ENCODE measurements at places on chromosomes 12 and 14.

- no peak for DNase-seq
These were observed 27.8 kb upstream of the PCNX1 start for GRCh38 chr14:70879448-70879847.

DNA sequence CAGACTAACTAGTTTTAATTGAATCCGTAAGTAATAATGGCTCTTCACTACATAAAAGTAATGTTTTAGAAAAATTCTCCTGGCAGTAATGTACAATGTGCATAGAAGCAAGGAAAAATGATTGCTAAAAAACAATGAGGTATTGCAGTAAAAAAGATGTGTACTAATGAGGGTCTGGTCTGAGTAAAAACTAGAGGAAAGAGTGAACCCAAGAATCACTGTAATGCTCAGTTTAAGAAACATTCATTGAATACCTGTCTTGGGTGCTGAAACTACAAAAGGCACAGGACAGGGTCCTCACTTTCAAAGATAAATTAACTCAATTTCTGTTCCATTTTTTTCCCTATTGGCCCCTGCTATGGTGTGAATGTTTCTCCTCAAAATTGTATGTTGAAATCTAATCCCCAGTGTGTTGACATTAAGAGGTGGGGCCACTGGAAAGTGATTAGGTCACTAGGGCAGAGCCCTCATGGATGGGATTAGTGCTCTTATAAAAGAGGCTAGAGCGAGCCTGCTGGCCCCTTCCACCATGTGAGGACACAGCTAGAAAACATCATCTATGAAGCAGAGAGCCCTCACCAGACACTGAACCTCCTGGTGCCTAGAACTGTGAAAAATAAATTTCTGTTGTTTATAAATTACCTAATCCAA is 51.6 kb downstream of the RPS6KA5 start:
- DNase-seq, result no peak

DNA sequence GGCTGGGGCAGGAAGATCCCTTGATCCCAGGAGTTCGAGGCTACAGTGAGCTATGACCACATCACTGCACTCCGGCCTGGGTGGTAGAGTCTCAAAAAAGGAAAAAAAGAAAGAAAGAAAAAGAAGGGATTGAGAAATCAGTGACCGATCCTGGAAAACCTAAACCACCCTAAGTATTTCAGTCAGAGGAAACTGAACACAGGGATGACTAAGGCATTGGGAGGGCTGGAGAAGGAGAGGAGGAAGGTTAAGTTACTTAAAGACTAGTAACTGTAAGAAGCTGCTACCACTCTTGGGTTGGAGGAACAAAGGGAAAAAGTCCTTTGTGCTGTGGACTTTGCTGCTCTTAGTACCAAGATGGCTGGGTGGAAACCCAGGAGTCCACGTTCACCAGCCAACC is 10.6 kb downstream of the HHIPL1 start:
- no peak for DNase-seq

GRCh38 chr12:71125515-71125914 is 32.3 kb downstream of the TSPAN8 start:
- peak; percentile 14 for DNase-seq

DNA sequence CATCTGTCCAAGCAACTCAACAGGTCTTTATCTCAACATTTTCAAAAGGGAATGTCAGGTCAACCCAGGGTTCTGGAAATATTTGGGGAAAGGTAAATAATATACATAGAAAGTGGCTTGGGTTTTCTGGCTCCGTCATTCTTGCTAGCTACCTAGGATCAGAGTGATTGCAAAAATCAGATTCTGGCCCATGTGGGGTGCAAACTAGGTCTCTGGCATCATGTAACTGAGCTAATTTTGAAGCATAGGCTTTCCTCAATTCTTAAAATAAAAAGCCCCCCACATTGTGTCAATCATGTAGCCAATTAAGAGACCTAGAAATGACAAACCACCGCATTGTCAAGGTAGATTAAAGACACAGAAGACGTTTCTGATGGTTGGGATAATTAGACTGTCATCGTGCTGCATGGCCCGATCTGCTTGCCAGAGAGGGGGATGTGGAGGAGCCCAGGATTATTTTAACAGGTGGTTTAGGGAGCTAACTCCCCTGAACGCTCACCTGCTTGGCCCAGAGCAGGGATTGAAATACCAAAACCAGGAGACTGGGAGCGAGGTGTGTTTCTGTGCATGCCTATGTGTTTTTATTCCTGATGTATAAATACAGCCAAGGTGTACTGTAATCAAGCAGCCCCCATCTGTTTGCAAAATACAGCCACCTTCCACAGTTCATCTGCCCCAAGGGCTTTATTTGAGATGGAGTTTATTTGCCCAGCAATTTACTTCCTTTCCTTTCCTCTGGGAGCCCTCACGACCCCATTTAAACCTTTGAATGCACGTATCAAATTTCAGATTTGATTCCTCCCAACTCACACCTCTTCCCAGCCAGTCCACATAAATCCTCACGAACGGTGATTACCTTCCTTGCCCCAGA is 189.5 kb downstream of the TTC8 start:
- no peak for DNase-seq

Data from fibroblast of skin of left biceps (primary cell).